ENCODE measurements at places on chromosomes 11 and 22. TPM values are rescaled to one million over a fixed set of nuclear protein-coding genes. Genes with fewer than 3 reads are reported as not detected.

DNA sequence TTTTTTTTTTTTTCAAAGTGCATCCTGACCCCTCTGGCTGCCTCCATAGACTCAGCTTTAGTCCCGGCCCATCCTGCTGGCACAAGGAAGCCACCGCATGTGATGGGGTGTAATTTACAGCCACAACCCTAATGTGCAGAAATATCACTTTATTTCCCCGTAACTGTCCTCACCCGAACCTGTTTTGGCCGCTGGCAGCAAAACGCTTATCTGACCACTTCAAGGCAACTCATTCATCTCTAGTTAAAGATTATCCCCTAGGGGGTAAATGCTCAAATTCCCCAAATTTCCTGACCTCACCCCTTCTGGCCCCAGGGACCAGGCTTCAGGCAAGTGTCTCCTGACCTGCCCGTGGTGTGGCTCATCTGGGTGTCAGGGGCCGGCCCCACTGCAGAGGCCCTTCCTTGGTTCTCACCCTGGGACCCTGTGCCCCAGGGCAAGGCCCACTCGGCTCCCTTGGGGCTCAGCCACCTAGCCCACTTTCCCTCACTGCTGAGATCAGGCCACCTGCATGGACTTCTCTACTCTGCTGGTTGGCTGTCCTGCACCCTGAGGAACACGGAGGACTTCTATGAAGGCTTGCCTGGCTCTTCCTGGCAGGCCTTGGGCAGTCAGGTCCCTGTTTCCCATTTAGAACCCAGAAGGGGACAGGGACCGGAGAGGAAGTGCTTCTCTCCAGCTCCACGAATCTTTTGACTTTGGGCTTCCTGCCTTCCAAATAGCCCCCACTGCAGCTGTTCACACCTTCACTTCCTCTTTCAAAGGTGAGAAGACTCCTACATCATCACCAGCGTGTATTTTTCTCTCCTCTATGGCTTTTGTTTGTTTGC lies 53.3 kb downstream of the WNT11 start:
- no peaks in the 10 kb centered on the region for H3K36me3 ChIP-seq
- peaks cover 13% of the 10 kb centered on the region for H3K27me3 ChIP-seq
- peaks cover 10% of the 10 kb centered on the region for H3K4me1 ChIP-seq
- H3K27ac ChIP-seq, result no peak overlapping the region

- H3K36me3 ChIP-seq, result no peaks in the 10 kb centered on the region
- no peak overlapping the region for H3K27ac ChIP-seq
- H3K4me1 ChIP-seq, result no peaks in the 10 kb centered on the region
- H3K4me3 ChIP-seq, result no peak overlapping the region
- no peaks in the 10 kb centered on the region for H3K27me3 ChIP-seq
Observed at GRCh38 chr11:32148895-32149294, 58.0 kb downstream of the RCN1 start.

- H3K4me1 ChIP-seq, result no peaks in the 10 kb centered on the region
- DNase-seq, result peak; percentile 86
- no peak overlapping the region for H3K27ac ChIP-seq
- H3K4me3 ChIP-seq, result no peak overlapping the region
Observed at GRCh38 chr11:77113382-77114088, 10.9 kb downstream of the OMP start.

The ALKBH8 gene
- total RNA-seq, result 14.2 TPM

DNA sequence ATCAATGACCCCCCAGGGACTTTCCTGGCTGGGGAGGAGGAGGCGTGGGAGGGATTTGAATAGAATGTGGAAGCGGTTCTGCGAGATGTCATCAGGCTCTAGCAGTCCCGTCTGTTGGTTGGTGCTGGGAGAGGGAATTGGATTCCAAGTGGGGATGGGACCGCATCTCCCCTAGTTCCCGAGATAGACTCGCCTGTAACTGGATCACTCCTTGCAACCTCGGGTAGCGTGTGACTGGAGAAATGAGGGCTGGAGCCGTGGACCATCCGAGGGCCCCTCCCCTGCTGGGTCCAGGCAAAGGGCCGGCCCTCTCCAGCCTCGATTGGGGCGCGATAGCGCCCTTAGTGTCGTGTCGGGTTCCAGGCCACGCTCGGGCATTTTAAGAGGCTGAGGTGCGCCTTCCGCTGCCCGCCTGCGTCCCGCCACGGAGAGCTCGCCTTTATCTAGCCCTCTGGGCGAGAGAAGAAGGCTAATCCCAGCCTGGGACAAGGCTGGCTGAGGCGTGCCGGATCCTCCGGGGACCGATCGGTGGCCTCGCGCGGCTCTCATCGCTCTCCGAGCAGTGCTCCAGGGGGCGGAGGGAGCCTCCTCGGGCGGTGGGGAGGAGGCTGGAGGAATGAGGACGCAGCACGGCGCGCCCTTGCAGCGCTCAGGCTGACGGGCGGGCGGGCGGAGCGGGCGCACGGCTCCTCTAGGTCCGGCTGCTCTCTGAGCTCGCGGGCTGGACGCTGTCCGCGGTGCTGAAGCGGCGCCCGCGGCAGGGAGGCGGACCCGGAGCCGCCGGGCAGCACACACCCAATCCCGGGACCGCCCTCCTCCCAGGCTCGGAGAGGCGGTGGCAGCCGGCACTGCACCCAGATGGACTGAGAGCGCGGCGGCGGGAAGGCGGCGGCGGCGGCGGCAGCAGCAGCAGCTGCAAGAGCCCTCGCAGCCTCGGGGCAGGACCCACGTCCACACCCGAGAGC lies 107.8 kb downstream of the OSBP2 start:
- DNase-seq, result peak; percentile 94
- peak overlapping the region; percentile 71 for H3K4me3 ChIP-seq
- H3K4me1 ChIP-seq, result peaks cover 23% of the 10 kb centered on the region
- H3K36me3 ChIP-seq, result no peaks in the 10 kb centered on the region
- H3K27me3 ChIP-seq, result peaks cover 37% of the 10 kb centered on the region

The FAM76B gene
- total RNA-seq, result 37.9 TPM

The FUT4 gene
- total RNA-seq, result 7.4 TPM

The KLHL35 gene
- total RNA-seq, result 1.1 TPM

- no peak overlapping the region for H3K27ac ChIP-seq
- no peaks in the 10 kb centered on the region for H3K4me1 ChIP-seq
- H3K4me3 ChIP-seq, result peak overlapping the region; percentile 69
- no peaks in the 10 kb centered on the region for H3K36me3 ChIP-seq
- DNase-seq, result peak; percentile 45
Observed at GRCh38 chr11:6630632-6631291, 11.5 kb upstream of the TPP1 start.

- H3K4me1 ChIP-seq, result no peaks in the 10 kb centered on the region
- DNase-seq, result no peak
- no peaks in the 10 kb centered on the region for H3K27me3 ChIP-seq
- peaks cover 4% of the 10 kb centered on the region for H3K36me3 ChIP-seq
- no peak overlapping the region for H3K4me3 ChIP-seq
- H3K27ac ChIP-seq, result no peak overlapping the region
Observed at GRCh38 chr22:47247579-47248240, 485.3 kb downstream of the TBC1D22A start.

The MB gene
- total RNA-seq, result not detected

DNA sequence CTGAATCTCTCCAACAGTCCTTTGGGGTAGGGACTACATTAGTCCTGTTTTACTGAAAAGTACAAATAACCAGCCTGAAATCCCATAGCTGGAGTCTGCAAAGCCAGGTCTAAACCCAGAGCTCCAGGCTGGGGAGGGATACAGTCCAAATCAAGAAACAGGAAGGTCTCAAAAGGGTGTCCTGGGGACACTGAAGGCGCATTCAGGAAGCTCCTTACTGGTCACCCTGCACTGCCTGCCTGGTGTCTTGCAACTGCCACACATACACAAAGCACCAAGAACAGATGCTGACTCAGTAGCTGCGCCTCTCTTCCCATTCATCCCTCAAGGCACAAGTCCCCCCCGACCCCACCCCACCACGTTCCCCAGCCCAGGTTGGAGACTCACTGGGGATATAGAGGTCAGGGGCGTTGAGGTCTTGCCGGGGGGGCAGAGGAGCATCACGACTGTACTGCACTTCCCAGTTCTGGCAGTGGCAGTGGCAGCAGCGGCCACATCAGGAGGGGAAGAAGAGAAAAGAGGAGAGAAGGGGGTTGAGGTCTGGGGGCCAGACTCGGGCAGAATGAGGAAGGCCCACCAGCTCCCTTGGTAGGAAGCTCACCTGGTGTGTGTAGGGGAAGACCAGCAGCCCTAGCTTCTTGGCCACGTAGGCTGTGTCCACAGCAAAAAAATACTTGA lies 1.6 kb downstream of the YIF1A start:
- H3K27me3 ChIP-seq, result peaks cover 22% of the 10 kb centered on the region
- H3K4me1 ChIP-seq, result peaks cover 28% of the 10 kb centered on the region
- DNase-seq, result no peak
- no peaks in the 10 kb centered on the region for H3K36me3 ChIP-seq
- no peak overlapping the region for H3K27ac ChIP-seq

- H3K4me1 ChIP-seq, result peaks cover 24% of the 10 kb centered on the region
- no peaks in the 10 kb centered on the region for H3K27me3 ChIP-seq
- H3K4me3 ChIP-seq, result peak overlapping the region; percentile 72
- peaks cover 17% of the 10 kb centered on the region for H3K36me3 ChIP-seq
Observed at GRCh38 chr11:114401311-114401710, 845 bp downstream of the RBM7 start.

DNA sequence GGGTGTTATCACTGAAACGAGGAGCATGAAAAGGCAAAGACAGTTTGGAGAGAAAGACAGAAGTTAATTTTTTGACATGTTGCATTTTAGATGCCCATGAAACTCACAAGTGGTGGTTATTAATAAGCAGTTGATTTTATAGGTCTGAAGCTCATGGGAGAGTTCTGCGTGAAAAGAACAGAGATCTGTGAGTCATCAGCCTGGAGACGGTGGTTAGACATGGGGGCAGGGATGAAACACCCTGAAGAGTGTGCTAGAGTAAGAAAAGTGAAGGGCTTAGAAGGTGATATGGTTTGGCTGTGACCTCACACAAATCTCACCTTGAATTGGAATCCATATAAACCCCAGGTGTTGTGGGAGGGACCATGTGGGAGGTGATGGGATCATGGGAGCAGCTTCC lies 289.1 kb upstream of the ISX start:
- no peaks in the 10 kb centered on the region for H3K27me3 ChIP-seq
- no peak for DNase-seq
- H3K4me3 ChIP-seq, result no peak overlapping the region
- H3K36me3 ChIP-seq, result peaks cover 7% of the 10 kb centered on the region
- no peaks in the 10 kb centered on the region for H3K4me1 ChIP-seq
- H3K27ac ChIP-seq, result no peak overlapping the region

GRCh38 chr11:2134022-2135010 lies 4.9 kb downstream of the IGF2 start:
- peaks cover 3% of the 10 kb centered on the region for H3K4me1 ChIP-seq
- H3K4me3 ChIP-seq, result no peak overlapping the region
- peaks cover 39% of the 10 kb centered on the region for H3K27me3 ChIP-seq
- H3K27ac ChIP-seq, result no peak overlapping the region
- no peaks in the 10 kb centered on the region for H3K36me3 ChIP-seq
- no peak for DNase-seq

- no peak for DNase-seq
- H3K4me1 ChIP-seq, result no peaks in the 10 kb centered on the region
- no peak overlapping the region for H3K4me3 ChIP-seq
- H3K27me3 ChIP-seq, result no peaks in the 10 kb centered on the region
Observed at GRCh38 chr22:49298834-49299750, 528.6 kb downstream of the BRD1 start.

GRCh38 chr22:30328466-30329049 lies 1.8 kb upstream of the TBC1D10A start:
- peak; percentile 39 for DNase-seq
- peak overlapping the region; percentile 7 for H3K27ac ChIP-seq
- H3K4me3 ChIP-seq, result no peak overlapping the region
- H3K27me3 ChIP-seq, result no peaks in the 10 kb centered on the region

- H3K4me1 ChIP-seq, result no peaks in the 10 kb centered on the region
- H3K27ac ChIP-seq, result no peak overlapping the region
- no peak overlapping the region for H3K4me3 ChIP-seq
- DNase-seq, result peak; percentile 15
Observed at GRCh38 chr11:103584021-103584420, 452.4 kb upstream of the DDI1 start.

The GNAZ gene
- total RNA-seq, result 11.1 TPM

DNA sequence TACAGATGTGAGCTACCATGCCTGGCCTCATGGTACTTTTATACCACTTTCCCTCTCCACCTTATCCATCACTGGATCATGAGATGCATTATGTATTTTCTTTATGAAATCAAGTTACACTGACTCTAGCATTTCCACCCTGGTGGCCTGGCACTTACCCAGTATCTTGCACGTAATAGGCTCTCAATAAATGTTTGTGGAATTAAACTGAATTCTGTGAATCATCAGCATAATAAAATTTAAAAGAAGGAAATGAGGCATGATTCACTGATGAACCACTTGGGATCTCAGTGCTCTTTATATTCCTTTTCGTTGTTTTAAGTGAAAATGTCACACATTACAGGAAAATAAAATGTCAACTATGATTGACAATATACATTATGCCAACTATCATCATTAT lies 25.1 kb downstream of the ADM start:
- H3K27ac ChIP-seq, result no peak overlapping the region
- no peaks in the 10 kb centered on the region for H3K27me3 ChIP-seq
- peaks cover 3% of the 10 kb centered on the region for H3K4me1 ChIP-seq
- no peak overlapping the region for H3K4me3 ChIP-seq
- H3K36me3 ChIP-seq, result no peaks in the 10 kb centered on the region

The PYGM gene
- total RNA-seq, result 4.4 TPM

GRCh38 chr22:37079158-37079557 lies 27.6 kb downstream of the KCTD17 start:
- peaks cover 20% of the 10 kb centered on the region for H3K27me3 ChIP-seq
- H3K27ac ChIP-seq, result no peak overlapping the region
- H3K4me1 ChIP-seq, result peaks cover 3% of the 10 kb centered on the region
- no peaks in the 10 kb centered on the region for H3K36me3 ChIP-seq
- no peak overlapping the region for H3K4me3 ChIP-seq
- DNase-seq, result no peak

DNA sequence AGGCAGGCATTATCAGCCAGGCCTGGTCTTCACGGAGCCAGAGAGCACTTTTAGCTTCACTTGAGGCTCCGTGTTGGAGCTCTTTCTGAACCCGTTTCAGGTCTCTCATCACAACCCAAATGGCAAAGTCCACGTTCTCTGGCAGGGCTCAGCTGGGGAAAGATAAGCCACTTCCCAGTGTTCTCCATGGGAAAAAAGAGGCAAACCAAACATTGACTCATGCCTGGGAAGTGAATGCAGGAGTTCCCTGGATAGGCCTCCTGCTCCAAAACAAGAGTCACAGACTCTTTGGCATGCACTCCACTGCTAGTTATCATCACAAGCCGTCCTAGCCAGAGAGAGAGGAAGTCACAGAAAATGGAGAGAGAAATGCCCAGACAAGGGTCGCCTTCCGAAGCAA lies 11.6 kb downstream of the OPCML start:
- peaks cover 2% of the 10 kb centered on the region for H3K4me1 ChIP-seq
- H3K36me3 ChIP-seq, result no peaks in the 10 kb centered on the region
- DNase-seq, result no peak
- no peak overlapping the region for H3K27ac ChIP-seq
- no peak overlapping the region for H3K4me3 ChIP-seq
- H3K27me3 ChIP-seq, result no peaks in the 10 kb centered on the region

All from GM23338 (cell line).